ENCODE measurements at places on chromosomes 13 and 19.

DNA sequence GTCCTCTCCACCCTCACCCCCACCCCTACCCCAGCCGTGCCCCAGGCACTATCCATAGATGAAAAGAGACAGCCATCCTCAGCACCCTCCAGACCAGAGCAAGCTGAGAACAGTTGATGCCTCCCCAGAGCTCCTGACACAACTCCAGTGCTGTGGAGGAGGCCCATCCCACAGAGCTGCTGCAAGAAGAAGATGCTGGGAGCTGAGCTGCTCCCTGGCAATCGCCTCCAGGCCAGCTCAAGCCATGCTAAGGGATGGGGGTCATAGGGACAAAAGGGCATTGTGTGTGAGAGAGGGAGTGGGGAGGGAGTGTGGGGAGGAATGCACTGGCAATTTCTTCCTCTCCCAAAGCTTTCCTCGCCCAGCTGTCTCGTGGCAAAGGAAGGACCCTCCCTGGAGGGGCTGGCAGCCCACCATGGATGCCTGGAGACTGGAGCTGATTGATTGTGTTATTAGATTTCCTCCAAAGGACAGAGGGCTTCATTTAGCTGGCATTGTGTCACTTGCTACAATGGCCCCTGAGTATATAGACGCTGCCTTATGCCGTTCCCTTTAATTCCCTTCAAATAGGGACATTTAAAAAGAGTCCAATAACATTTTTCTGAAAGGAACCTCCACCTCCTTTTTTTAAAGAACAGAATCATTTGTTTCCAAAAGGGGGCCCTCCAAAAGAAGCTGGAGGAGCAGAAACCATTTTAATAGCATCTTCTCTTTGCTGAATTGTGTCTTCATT, 476.4 kb downstream of the FOXO1 start:
- peak; percentile 73 for DNase-seq

GRCh38 chr19:43438291-43439031, 23.8 kb downstream of the TEX101 start:
- peak; percentile 86 for DNase-seq

DNA sequence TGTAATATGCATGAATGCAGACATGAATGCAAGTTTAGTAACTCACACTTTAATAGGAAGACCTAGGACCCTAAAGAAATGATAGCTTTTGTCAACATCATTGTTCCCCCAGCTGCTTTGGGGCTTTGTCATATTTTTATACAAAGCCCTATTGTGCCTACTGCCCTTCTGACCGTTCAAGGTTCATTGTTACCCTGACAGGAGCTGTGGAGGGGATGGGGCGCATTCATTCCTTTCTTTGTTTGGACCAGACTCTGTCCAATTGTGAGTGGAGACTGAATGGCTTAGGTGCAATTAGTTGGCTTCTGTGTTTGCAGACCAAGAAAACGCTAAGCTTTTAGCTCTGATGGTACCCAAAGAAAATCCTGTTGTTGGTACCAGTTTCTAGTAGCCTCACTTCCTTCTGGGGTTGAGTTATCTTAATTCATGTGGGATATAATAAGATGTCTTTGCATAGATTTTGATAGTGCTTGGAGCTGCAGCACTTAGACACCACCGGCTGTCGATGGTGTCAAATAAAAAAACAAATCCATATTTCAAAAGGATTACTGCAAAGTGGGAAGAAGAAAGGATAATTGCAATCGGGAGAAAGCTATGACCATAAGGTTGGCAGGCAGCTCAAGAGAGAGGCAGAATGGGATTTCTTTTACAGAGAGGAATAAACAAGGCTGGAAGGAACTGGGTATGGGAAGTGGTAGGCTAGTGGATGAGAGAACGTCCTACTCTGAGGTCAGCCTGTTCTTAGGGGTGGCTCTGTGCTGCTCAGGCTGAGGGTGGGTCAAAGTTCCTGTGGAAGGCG, 133.9 kb upstream of the TMTC4 start:
- DNase-seq, result no peak

DNA sequence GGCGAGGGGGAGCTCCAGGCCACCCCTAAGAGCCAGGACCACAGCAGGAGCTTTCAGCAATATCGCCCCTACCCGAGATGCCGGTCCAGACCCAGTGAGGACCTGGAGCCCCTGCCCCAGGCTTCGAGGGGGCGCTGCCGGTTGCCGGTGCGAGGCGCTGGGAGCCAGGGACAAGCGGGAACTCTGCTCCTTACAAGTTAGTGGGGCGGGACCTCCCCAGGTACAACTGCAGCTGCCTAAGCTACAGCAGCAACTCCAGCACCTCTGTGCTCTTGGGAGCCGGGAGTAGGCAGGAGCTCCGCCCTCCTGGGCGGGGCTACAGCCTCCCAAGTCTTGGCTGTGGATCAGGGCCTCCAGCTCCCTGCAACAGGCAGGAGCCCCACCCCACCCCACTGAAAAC, 15.2 kb upstream of the TSC22D1 start:
- no peak for DNase-seq

- DNase-seq, result no peak
Observed at GRCh38 chr13:105774739-105775460, 760.6 kb downstream of the EFNB2 start.

DNA sequence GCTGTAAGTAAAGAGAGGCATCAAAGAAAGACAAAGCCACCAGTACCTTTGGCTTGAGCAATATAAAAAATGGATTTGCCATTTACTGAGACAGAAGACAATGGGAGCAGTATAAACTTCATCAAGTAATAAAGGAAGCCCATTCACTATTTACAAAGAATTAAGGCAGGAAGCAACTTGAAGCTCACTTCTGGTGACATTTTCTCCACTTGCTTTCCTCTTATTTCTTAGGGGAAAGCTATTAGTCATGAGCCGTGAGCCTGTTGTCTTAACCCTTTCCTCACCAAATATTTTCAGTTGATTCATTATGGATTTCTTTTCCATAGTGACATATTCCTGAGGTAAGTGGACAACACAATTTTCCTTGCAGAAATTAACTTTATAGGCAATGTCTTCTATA, 156.8 kb downstream of the DNAJC3 start:
- DNase-seq, result no peak

DNA sequence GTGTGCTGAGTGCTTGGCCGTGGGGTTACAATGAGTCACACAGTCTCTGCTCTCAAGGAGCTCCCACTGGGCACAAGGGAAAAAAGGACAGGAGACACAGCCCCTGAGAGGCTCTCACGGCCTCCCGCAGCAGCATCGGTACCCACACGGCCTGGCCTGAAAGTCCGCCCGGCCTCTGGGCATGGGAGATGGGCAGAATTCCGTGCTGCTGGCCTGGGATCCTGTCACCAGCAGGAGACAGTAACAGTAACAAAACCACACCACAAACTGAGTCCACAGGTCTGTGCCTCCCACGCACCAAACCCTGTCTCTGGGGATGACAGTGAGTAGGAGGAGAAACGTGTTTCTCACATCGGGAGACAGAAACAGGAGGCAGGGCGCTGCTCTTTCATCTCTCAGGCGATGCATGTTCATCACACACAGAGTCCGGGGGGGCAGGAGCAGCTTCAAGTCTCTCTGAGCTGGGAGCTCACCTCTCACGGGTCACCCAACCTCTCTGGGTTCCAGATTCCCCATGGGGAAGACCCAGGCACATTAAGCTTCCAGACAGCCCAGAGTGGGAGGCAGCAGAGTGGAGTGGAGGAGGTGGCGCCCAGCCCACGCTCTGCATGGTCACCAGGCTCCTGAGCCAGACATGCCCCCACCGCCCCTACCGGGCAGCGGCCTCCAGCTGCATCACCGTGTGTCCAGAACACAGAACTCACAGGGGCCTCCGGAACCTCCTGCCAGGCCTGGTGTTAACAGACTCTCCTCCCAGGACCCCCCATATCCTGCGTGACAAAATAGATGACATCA, 124.7 kb upstream of the VSTM2B start:
- DNase-seq, result no peak

- DNase-seq, result no peak
Observed at GRCh38 chr13:93477238-93477637, 250.6 kb downstream of the GPC6 start.

DNA sequence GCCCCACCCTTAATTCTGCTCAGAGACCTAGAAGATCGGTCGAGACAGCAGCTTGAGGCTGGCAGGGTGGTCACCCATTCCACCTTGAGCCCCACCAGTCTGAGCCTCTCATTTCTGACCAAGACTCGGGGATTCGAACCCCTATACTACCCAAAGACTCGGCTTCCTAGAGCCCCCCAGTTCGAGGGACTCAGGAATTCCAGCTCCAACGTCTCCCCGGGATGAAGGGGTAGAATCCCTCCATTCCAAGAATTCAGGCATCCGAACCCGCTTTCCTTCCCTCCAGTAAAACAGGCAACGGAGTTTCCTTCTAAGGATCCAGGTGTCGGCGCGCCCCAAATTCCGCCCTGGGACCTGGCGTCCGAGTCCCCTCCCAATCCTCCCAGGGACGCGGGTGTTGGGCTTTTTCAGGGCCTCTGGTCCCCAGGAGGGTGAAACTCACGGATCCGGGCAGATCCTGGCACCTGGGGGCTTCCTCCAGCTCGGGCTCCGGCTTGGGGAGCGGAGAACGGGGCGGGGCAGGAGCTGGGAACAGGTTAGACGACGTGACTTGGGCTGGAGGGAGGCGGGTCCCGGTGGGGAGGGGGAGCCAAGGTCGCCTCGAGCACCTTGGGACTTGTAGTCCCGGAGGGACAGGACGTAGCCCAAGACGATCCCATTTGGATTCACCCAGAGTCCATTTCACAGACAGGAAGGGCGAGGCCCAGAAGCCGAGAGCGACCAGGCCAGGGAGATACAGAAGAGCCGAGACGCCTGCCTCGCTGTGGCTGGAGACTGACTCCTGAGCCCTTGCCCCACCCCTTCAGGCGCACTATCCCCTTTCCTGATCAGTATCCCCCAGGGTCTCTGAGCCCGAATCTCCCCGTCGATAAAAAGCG, at the start of gene PPP1R13L:
TSS of gene PPP1R13L (minus strand) at position 513 of the 878 bp plus-strand sequence. CDS start 6,751 bp downstream, outside the sequence.
- DNase-seq, result peak; percentile 92

GRCh38 chr19:30978639-30979038, 370.6 kb downstream of the TSHZ3 start:
- no peak for DNase-seq

DNA sequence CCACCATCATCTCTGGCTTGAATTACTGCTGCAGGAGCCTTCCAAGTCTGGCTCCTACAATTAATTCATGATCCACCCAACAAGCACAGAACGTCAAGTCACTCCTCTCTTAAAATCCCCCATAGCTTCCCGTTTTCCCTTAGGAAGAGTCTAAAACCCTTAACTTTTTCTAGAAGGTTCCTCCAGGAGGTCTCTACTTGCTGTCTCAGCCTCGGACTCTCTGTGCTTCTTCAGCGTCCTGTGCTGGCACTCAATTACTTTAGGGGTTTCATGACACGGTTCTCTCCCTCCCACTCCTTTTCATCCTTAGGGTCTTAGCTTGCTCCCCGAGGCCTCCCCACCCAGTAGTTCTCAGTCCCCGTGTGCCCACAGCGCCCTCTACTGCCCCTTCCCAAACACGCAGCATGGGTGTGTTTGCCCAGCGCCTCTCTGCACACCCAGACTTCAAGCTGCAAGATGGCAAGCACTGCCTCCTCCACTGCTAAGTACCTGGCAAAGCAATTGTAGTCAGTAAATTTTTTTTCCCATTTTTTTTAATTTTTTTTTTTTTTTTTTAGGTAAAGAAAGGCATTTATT, 25.8 kb upstream of the MAP3K10 start:
- DNase-seq, result no peak

GRCh38 chr13:43227721-43228120, 204.3 kb downstream of the DNAJC15 start:
- no peak for DNase-seq

GRCh38 chr13:20514866-20515265, 10.8 kb downstream of the CRYL1 start:
- no peak for DNase-seq

- DNase-seq, result no peak
Observed at GRCh38 chr13:106034201-106034600, 501.3 kb downstream of the EFNB2 start.

GRCh38 chr19:38319421-38320258, at the start of gene KCNK6:
TSS of gene KCNK6 (plus strand) at chr19:38319845. CDS start at chr19:38319951, 106 bp downstream.
- DNase-seq, result no peak

DNA sequence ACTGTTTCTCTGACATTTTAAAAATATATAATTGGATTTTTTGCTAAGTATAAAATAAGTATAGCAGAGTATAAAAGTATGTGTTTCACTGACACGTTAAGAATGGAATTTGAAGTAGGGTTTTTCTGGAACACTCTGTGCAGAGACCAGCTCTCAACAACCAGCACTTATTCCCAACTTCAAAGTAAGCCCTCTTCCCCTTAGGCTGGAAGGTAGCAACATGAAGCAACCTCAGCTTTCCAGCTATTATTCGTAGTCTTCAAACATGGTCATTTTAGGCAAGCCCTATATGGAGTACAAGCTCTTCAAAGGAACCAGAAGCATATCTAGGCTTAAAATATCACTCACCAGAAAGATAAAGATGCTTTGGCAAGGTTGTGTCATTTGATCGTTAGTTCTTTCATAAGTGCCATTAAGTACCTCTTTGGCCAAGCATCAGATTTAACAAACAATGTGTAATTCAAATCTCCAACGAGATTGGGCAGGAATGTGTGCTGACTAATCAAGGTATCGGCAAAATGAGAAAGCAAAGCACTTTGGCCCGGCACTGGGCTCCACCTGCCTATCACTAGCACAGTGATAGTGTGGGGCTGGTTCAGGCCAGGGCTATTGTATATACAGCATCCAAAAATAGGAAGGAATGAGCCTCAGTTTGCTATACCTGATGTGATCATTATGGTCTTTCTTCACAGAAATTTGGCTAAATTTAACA, 95.9 kb upstream of the FREM2 start:
- no peak for DNase-seq

- no peak for DNase-seq
Observed at GRCh38 chr13:85277748-85278147, 521.5 kb downstream of the SLITRK6 start.

DNA sequence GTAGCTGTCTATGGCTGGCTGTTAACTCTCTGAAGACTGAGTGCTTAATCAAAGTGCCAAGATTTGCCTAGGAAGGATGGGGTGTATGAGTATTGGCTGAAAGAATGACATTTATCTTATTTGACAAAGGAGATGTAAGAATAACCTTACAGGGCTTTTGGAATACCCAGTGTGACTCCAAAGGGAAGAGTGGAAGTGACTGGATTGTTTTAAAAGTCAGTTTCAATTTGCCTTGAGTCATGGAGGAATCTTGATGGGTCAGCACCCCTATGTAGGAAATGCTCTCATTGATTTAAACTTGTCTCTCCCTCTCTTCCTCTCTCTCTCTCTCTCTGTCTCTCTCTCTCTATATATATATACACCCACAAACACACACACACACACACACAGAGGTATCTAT, 118.4 kb upstream of the CLDN10 start:
- no peak for DNase-seq

DNA sequence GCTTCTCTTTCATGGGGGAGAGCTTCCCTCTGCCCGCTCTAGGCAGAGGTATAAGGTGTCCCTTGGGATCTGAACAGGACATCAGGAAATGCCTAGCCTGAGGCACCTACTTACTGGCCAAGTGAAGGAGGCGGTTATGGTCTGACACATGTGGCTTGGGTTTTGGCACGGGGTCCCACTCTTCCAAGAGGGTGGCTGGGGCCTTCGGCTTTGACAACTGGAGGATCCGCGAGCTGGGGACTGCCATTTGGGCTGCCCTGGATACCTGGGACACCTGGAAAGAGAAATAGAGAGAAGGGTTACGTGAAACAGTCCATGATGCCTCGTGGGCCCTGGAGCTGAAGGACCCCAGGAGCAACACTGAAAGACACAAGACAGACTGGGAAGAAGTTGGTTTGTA, 22.4 kb upstream of the MIER2 start:
- DNase-seq, result no peak
